ENCODE measurements at places on chromosomes 7 and 10. TPM values are rescaled to one million over a fixed set of nuclear protein-coding genes. Genes with fewer than 3 reads are reported as not detected.

OPALIN gene
- not detected for total RNA-seq

LRIT2 gene
- total RNA-seq: not detected

ZYX gene
- total RNA-seq: 295 TPM

GRID2IP gene
- 1.4 TPM for total RNA-seq

MKLN1 gene
- total RNA-seq: 58.1 TPM

DNA sequence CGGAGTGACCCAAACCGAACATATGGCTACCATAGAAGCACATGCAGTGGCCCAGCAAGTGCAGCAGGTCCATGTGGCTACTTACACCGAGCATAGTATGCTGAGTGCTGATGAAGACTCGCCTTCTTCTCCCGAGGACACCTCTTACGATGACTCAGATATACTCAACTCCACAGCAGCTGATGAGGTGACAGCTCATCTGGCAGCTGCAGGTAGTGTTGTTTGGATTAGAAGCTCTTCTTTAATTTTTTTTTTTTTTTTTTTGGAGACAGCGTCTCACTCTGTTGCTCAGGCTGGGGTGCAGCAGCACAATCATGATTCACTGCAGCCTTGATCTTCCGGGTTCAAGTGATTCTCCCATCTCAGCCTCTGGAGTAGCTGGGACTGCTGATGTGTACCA, 45.8 kb downstream of the NRF1 start:
- DNase-seq: no peak

GRCh38 chr10:121578965-121579364, 19.3 kb downstream of the FGFR2 start:
- no peak for DNase-seq

- no peak for DNase-seq
Measured at GRCh38 chr10:28587270-28587969, 54.5 kb downstream of the WAC start.

GRCh38 chr10:88507404-88507803, 75.7 kb downstream of the RNLS start:
- DNase-seq: no peak
